Posterior vena cava (tissue), 2 donors: ENCODE measurements at places on chromosomes 13 and 19. TPM values are rescaled to one million over a fixed set of nuclear protein-coding genes. Genes with fewer than 3 reads are reported as not detected.

LILRB3 gene
- 14.6 TPM for total RNA-seq

POLR2I gene
- 47.6 TPM for total RNA-seq

OLFM2 gene
- total RNA-seq, result 5.2 TPM

ADPRHL1 gene
- 1.6 TPM for total RNA-seq

LMO7 gene
- 27.4 TPM for total RNA-seq

PSG1 gene
- total RNA-seq, result not detected

EID2B gene
- total RNA-seq, result 2.9 TPM

SPRYD7 gene
- total RNA-seq, result 10.8 TPM

NR2F6 gene
- 21.2 TPM for total RNA-seq

ZNF578 gene
- total RNA-seq, result 3.7 TPM

THSD8 gene
- total RNA-seq, result 1.00 TPM

CNN1 gene
- total RNA-seq, result 1,163 TPM

LRP3 gene
- 36.1 TPM for total RNA-seq

NLRP4 gene
- not detected for total RNA-seq

CC2D1A gene
- total RNA-seq, result 16.8 TPM

CFD gene
- 297 TPM for total RNA-seq

ZNF324B gene
- 5.4 TPM for total RNA-seq

DENND1C gene
- total RNA-seq, result 3.9 TPM

IL11 gene
- not detected for total RNA-seq

RNF17 gene
- 0.14 TPM for total RNA-seq

SHISA7 gene
- total RNA-seq, result not detected

PTPRS gene
- 263 TPM for total RNA-seq

GPC6 gene
- total RNA-seq, result 35.9 TPM

KRTDAP gene
- total RNA-seq, result not detected

EFNA2 gene
- not detected for total RNA-seq

LILRB2 gene
- total RNA-seq, result 7.3 TPM

ELF1 gene
- 56.2 TPM for total RNA-seq

ATCAY gene
- not detected for total RNA-seq

NKPD1 gene
- total RNA-seq, result not detected

FSD1 gene
- not detected for total RNA-seq

BEST2 gene
- total RNA-seq, result not detected

EDDM13 gene
- total RNA-seq, result not detected

KCNJ14 gene
- 0.65 TPM for total RNA-seq
